ENCODE measurements at places on chromosomes 12 and 14.
A peak's percentile ranks its signal among the peaks of the same experiment; 100 is the strongest.

GRCh38 chr12:92139634-92140150, 6.0 kb downstream of the BTG1 start:
- peak; percentile 61 for DNase-seq

- DNase-seq, result peak; percentile 69
Observed at GRCh38 chr14:91753501-91754128, 21.7 kb upstream of the CATSPERB start.

DNA sequence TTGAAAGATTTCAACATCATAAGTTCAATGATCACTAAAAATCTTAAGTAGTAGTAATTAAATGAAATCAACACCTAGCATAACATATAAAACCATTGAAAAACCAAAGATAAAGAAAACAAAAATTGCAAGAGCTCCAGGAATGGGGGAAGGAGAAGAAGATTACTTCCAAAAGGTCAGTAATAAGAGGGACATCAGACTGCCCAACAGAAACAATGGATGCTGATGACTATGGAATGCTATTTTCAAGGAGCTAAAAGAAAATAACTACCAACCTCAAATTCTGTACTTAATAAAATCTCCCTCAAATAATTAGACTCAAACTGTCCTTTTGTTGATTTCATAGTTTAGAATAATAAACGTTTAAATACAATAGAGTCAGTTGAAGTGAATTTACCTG, 314.5 kb upstream of the LMO3 start:
- no peak for DNase-seq

DNA sequence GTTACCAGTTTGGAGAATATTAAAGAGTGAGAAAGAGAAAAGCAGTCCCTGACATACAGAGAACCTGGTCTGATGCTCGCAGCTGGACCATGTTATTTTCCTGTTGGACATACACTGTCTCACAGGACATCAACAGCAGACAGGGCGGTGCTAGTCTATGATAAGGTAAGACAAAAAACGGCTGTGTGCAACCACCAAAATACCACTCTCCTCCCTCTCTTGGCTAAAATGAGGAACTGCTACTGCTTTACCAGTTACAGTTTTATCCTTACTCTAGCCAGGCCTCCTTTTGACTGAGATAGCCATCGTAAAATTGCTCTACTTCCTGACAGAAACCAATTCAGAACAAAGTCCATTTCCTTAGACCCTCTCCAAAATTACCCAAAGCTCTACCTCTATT, 47.0 kb upstream of the ERGIC2 start:
- peak; percentile 36 for DNase-seq

- DNase-seq, result no peak
Observed at GRCh38 chr14:80602946-80603345, 338.6 kb downstream of the CEP128 start.

DNA sequence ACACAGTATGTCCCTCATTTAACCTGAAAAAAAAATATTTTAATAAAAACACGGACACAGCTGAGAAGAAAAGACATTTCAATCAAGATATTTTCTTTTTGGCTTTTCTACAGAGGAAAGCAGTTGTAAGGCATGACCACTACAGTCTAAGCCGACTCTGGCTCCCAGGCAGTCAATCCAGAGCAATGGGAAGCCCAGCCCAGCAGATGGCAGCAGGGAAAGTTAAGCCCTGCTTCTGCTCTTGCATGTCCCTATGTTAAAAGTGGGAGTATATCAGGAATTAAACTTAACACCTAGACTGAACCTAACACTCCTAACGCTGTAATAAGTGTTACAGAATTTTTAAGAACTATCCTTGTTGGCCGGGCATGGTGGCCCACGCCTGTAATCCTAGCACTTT, 19.5 kb upstream of the HAL start:
- DNase-seq, result peak; percentile 23

DNA sequence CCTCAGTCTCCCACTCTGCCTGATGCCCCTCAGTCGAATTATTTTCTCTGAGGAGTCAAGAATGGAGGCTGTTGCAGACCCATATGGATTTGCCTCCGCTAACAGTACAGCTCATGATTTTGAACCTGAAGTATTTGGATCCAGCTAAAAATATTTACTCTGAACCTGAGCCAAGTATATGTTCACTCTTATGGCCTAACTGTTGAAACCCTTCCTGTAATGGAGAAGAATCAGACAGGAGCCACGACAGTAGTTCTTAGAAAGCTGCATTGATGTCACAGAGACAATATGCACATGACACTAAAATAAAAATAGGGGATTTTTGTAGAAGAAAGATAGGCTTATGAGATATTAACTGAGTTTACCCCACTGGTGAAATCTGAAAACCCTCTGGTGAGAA, 1128.3 kb upstream of the FLRT2 start:
- DNase-seq, result no peak

DNA sequence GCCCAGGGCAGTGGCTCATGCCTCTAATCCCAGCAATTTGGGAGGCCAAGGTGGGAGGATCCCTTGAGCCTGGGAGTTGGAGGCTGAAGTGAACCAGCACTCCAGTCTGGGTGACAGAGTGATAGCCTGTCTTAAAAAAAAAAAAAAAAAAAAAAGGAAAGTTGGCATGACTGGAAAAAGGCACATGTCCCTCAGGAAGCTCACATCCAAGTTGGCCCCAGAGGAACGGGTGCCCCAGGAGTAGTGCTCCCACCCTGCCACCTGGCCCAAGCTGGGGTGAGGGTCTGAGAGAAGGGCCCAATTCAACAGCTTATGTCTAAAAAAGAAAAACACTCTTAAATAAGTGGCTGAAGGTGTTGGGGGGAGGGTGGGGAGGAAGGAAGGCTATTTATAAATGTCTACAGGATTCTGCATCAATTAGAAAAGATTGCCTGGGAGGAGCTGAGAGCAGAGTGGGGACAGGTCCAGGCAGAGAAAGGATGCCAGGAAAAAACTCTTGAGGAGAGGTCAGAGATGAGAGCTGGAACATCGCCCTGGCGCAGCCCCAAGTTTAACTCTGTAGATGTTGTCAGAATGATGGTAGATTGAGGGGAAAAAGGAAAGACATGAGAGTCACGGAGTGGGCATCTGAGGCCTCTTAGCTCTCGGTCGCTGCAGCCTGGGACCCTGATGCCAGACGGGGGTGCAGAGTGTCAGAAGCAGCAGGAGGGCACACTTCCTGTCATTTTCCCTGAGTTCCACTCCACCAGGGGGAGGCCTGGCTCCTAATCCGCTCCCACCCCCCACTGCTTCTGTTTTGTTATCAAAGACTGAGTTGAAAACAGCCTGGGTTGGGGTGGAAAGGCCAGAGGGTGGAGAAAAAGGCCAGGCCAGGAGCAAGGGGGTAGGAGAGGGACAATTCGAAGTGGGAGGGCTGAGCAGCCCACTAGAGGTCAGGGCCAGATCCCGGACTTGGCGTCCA, 7.3 kb downstream of the SPRYD3 start:
- DNase-seq, result no peak

DNA sequence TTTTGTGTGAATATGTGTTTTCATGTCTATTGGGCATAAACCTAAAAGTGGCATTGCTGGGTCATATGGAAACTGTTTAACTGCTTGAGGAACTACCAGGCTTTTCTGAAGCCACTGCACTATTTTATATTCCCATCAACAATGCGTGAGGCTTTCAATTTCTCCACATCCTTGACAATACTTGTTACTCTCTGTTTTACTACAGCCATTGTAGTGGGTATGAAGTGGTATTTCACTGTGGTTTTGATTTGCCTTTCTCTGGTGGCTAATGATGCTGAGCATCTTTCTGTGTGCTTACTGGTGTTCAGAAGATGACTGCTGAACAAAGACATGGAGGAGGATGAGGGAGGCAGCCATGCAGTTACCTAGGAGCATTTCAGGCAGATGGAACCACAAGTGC, 13.2 kb upstream of the TDG start:
- DNase-seq, result no peak

DNA sequence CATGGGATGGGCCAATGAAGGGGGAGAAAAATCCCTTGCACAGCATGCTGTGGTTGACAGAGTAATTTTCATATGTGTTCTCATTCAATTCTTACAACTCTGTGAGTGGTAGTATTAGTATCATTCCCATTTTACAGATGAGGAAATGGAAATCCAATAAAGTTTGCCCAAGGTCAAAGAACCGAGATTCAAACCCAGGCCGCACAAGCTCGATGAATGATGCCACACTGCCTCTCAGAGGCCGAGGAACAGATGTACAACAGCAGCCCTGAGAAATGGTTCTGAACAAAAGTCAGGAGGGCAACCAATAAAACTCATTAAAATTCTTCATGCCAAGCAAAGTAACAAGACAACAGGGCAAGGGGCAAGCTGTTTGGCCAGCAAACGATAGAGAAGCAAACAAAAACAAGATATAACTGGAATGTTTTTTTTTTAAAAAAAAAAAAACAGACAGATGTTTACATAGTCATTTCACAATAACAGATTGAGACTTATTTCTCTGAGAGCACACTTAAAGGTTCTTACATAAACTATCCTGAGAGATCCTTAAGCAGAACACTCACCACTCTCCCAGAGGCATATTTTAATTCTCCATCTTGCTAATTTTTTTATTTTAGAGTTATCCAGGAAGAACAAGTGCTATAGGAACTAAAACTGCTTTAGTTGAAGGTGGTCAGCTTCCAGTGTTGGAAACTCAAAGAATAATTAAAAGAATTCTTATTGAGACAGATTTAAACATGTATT, 85.8 kb downstream of the EXOC5 start:
- peak; percentile 14 for DNase-seq

GRCh38 chr12:67669934-67670631, 21.5 kb downstream of the DYRK2 start:
- DNase-seq, result no peak

GRCh38 chr12:128537668-128538067, 270.7 kb downstream of the TMEM132C start:
- DNase-seq, result no peak

GRCh38 chr12:107731366-107731765, 29.6 kb downstream of the PRDM4 start:
- no peak for DNase-seq

DNA sequence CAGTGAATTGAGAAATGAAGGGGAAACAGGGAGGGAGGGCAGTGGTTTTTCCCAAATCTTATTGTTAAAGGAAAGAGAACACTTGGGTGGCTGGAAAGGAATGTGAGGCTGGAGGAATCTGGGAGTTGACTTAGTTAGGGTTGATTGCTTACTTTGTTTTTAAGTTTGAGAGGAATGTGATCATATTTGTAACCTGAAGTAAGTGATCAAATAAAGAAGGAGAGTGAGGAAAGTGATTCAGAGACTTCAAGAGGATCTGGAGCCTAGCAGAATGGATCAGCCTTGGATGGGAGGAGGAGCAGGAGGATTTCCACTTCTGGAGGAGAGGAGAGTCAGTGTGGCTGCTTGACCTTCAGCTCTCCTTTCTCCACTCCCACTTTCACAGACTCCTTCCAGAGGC, 6.0 kb upstream of the LRP6 start:
- no peak for DNase-seq

GRCh38 chr12:131090274-131091210, 136.8 kb downstream of the ADGRD1 start:
- DNase-seq, result peak; percentile 50

DNA sequence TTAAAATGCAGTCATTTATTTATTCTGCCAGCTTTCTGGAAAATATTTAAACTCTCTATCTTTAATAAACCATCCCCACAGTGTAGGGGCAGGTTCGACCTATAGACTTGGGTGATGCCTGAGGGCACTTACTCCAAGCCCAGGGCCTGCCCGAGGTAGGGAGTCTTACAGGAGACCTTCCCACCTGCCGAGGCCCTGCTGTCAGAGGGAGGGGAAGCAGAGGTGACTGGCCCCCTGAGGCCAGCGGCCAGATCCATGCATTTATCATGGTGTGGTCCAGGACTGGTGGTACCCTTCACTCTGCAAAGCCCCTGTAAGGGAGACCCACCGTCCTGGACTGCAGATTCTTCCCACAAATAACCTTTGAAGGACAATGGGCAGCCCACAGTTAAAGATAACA, 7.6 kb downstream of the EML1 start:
- no peak for DNase-seq

- DNase-seq, result no peak
Observed at GRCh38 chr12:104599272-104600035, 142.7 kb downstream of the CHST11 start.

- no peak for DNase-seq
Observed at GRCh38 chr14:99936738-99937474, 128.3 kb upstream of the EVL start.

Measured in SW480 (cell line).